ENCODE measurements at places on chromosomes 7 and 10.

GRCh38 chr7:29359482-29360093 is 165.0 kb downstream of the CHN2 start:
- no peak for DNase-seq

GRCh38 chr7:20661884-20662283 is 46.4 kb downstream of the ABCB5 start:
- no peak for DNase-seq

- DNase-seq: no peak
Observed at GRCh38 chr10:133056001-133056400, 31.7 kb upstream of the ADGRA1 start.

DNA sequence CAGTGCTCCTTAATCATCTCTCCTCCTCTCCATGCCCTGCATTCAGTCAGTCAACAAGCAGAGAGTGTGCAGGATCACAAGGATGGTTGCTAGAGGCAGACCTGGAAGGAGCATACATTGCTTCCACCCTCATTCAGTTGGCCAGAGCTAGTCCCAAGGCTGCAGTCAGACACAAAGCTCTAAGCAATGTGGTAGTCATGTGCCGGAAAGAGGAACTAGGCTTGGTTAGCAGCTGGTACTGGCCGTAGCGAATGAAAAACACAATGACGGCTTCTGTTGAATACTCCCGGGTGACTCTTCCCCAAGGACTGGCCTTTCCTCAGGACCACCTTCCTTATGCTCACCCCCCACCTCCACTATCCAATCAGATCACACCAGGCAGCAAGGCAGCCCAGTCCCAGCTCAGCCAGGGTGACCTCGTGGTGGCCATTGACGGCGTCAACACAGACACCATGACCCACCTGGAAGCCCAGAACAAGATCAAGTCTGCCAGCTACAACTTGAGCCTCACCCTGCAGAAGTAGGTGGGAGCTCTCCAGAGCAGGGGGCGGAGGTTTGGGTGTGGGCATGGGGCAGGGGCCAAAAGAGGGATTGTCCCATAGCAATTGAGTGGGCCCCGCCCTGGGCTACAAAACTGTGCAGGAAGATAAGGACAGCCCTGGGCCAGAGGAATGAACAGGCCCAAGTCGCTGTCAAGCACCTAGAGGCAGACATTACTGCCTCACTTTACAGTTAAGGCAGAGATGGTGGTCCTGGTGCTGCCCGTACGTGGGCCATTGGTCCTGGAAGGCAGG is 10.9 kb downstream of the LDB3 start:
- DNase-seq: no peak

- no peak for DNase-seq
Observed at GRCh38 chr10:128793726-128794655, 667.8 kb upstream of the MKI67 start.

DNA sequence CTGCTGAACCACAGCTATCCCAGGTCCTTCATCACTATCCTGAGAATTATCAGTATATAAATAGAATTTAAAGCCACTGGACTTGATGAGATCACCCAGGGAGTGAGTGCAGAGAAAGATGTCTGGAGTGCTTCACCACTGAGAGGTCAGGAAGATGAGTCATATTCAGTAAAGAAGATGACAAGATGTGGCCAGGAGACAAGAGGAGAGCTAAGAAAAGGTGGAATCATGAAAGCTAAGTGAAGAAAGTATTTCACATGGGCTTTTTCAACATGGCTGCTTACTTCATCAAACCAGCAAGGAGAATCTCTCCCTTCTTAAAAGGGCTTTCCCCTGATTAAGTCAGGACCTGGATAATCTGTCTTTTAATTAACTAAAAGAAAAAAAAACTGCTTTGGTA is 9.1 kb upstream of the PRKAR2B start:
- peak; percentile 18 for DNase-seq

GRCh38 chr10:110075686-110076085 is 67.9 kb downstream of the ADD3 start:
- no peak for DNase-seq

- no peak for DNase-seq
Observed at GRCh38 chr7:108711611-108712010, 141.9 kb downstream of the DNAJB9 start.

- DNase-seq: no peak
Observed at GRCh38 chr7:42726066-42726785, 185.6 kb downstream of the C7orf25 start.

DNA sequence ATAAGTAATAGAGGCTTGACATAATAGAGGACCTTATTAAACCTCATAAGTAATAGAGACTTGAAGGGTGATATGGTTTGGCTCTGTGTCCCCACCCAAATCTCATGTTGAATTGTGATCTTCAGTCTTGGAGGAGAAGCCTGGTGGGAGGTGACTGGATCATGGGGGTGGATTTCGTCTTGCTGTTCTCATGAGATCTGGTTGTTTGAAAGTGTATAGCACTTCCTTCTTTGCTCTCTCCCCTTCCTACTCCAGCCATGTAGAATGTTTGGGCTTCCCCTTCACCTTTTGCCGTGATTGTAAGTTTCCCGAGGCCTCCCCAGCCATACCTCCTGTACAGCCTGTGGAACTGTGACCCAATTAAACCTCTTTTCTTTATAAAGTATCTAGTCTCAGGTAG is 8.6 kb downstream of the KIFBP start:
- DNase-seq: no peak

DNA sequence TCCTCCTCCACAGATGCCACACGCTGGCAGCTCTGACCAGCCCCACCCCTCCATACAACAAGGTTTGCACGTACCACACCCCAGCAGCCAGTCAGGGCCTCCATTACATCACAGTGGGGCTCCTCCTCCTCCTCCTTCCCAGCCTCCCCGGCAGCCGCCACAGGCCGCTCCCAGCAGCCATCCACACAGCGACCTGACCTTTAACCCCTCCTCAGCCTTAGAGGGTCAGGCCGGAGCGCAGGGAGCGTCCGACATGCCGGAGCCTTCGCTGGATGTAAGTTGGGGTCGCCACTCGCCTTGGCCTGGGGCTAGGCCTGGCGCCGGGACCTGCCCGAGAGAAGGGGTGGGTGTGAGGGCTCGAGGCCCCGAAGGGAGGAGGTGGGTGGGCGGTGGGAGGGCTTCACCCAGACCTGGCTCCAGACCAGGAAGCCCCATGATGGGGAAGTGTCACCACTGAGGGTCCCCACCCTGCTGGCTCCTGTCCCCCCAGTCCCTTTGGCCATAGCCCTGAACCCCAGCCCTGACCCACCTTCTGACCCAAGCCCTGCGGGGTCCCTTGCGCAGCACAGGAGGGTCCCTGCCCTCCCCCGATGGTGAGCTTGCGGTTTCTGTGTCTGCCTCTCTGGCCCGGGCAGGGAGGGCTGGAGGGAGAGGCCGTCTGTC is 36.2 kb upstream of the PPIF start:
- DNase-seq: no peak

- DNase-seq: no peak
Observed at GRCh38 chr10:108303149-108303548, 1138.6 kb upstream of the SORCS1 start.

- no peak for DNase-seq
Observed at GRCh38 chr10:8315619-8316021, 261.1 kb downstream of the GATA3 start.

DNA sequence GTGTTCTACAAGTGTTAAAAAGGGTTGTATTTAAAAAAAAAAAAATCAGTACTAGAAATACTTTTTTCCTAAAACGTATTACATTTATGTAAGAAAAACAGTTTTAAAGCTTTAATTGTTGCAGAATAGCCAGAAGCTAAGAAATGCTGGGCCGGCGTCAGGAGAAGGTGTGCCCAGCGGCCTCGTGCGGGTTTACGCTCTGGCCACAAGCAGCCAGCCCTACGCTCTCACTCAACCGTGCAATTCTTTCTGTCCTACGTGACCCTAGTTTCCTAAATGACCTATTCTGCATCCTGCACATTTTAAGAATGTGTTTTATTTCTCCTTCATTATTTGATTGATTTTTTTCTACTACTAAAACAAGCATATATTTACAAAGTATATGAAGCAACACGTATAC is 279.7 kb upstream of the KLF14 start:
- no peak for DNase-seq

- DNase-seq: no peak
Observed at GRCh38 chr7:155764438-155764793, 47.8 kb downstream of the SHH start.

DNA sequence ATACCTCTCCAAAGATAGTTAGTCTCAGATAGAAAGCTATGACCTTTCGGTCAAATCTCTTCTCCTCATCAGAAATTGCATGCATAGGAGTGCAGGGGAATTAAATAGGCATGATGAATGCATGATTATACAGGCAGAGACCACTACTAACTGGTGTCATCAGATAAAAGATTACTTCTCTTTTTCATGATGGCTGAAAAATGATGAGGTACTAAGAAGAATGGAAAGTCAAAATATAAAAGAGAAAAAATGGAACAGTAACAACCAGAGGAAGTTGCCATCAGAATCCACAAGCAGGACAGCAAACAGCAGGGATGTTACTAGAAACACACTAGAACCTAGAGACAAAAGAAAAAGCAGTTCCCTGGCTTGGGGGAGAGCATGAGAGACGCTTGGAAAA is 31.6 kb downstream of the CTTNBP2 start:
- DNase-seq: no peak

DNA sequence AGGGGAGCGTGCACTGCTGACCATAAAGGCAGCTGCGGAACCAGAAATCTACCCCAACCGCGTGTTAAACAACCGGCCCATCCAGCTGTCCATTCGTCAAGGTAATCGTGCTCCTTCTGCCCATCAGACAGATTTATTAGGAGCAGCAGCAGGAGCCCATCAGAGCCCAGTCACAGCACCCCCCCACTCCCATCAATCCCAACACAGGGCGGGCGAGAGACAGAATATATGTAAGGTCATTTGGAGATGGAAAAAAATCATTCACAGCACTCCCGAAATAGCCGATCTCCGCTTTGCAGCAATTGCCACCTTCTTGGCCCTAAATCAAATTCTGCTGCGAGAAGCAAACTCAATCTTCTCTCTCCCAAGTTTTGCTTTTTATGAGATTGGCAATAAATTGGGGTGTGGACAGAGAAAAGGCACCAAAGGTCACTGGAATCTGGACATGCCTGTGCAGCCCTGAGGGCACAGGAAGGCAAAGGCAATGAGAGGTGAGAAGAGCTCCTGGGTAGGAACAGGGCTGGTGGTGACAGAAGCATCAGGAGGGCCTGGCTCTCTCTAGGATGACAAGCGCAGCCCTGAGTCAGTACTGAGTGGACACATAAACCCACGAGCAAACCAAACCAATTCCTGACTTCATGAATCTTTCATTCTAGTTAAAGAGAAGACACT is 145.0 kb upstream of the ZMIZ1 start:
- DNase-seq: no peak

GRCh38 chr7:46202379-46202778 is 281.3 kb upstream of the IGFBP3 start:
- no peak for DNase-seq

DNA sequence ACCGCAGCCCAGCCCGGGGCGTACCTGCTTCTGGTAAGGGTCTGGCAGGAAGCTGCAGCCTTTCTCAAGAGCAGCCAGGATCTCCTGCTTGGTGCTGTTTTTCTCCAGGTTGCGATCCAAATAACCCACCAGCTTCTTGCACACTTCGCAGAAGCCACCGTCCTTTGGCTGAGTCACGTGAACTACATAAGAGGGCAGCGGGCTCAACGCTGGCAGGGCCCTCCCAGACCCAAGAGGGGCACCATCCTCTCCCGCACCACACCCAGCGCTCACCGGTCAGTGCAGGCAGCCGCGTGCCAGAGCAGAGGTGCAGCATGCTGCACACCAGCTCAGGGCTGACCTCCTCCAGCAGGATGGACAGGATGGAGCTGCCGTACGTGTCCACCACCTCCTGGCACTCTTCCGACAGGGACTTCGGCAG is 31.6 kb downstream of the PSAP start:
- no peak for DNase-seq

DNA sequence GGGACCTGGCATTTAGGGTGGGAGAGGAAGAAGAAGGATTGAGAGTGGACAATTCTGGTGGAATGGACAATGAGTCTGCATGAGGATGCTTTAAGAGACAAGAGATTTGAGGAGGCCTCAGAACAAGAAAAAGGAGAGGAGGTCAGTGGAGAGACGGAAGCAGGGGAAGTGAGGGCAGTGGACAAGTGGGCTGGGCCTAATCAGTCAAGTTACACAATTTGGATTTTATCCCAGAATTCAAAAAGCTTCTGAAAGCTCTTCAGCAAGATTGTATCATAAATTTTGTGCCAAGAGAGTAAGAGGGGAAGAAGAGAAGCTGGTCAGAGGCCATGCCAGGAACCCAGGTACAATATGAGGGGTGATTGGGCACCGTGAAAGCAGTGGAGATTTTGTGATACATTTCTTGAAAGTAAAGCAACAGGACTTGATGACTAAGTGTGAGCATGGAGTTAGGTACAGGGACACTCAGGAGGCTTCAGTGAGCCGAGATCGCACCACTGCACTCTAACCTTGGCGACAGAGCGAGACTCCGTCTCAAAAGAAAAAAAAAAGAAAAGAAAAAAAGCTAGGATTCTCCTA is 19.3 kb upstream of the TSPAN13 start:
- DNase-seq: no peak

DNA sequence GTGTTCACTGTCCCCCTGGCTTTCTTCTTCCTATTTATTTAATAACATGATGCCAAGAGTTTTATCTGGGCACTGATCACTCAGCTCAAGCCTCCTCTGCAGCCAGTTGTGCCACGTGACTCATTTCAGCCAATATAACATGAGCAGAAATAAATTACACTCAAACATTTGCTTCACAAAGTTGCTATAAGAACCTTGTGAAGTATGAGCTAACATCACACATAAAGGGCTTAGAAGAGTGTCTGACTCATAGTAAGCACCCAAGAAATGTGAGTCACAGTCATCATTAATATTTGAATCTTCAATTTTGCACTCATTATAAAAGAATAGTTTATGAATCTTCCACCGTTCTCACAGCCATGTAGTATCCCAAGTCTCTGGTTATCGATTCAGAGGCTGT is 414.6 kb upstream of the NPVF start:
- no peak for DNase-seq

DNA sequence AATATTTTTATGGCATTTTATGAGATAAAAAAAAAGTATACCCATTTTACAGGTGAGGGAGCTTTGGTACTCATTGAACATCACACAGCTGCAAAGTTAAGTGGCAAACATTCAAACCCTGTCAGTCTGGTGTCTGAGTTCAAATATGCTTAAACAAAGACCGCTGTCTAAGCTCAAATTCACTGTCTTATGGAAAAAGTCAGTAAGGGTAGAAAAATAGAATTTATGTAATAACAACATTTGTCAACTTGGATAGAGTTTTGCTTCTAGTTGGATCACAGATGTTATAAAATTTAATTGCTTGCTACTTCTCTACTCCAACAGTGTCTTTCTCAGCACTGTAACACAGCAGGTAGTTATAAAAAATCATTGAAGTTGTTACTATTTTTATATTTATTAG is 161.7 kb upstream of the CSTF2T start:
- no peak for DNase-seq

- no peak for DNase-seq
Observed at GRCh38 chr7:2905500-2905899, 61.4 kb upstream of the GNA12 start.

- DNase-seq: no peak
Observed at GRCh38 chr7:100604976-100605911, 3.1 kb downstream of the PCOLCE start.

Data from BE2C (cell line).